ENCODE measurements at places on chromosomes 7 and 10.

DNA sequence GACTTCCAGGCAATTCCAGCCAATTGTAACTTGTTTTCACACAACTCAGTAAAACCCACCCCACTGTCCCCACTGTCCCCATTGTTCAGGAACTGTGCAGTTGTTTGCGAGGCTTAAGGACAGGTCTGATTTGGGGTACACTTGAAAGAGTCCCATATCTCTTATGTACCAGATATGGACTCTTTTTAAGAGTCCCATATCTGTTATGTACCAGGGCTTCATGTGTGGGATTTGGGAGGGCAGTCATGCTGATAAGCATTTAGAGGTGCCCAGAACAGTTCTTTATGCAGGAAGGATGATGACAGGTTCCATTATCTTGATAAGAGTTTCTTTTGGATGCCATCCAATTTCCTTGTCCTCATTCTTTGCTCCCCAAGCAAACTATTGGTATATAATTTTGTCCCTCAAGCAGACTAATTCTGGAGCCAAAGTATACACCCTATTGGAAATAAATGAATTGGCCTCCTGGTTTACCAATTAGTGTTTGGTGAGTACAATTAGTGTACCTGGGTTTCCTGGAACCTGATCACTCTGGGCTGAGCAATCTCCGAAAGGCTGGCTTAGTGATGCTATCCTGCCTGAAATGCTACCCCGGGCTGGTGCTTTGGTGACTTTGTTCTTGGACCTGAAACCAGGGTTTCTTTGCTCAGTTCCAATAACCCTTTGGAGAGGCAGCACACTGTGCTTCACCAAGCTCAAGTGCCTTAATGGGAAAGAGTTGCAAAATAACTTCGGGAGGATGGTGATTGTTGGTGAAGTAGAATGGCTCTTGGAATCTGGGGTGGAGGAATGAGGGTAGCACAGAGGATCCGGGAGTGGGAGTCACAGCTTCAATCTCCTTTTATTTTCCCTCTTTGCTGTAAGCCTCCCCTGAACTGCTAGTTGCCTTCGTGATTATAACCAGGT, 6.2 kb upstream of the DMBT1 start:
- no peak for DNase-seq

DNA sequence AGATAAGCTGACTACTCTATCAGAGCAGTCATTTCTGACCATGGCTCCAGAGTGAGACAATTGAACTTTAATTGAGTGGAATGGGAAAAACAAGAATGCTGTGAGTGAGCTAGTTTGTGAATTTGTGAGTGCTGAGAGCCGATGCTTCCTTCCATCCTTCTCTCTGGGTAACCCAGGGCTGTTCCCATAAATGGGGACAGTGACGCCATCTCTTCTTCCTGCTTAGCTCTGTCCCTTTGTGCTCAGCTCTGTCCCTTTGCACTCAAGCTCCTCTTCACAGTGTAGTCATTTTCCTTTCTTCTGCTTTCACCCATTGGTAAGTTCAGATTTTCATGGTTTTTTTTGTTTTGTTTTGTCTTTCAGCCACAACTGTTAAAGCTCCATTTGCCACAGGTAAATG, 24.4 kb downstream of the C10orf120 start:
- DNase-seq = no peak

DNA sequence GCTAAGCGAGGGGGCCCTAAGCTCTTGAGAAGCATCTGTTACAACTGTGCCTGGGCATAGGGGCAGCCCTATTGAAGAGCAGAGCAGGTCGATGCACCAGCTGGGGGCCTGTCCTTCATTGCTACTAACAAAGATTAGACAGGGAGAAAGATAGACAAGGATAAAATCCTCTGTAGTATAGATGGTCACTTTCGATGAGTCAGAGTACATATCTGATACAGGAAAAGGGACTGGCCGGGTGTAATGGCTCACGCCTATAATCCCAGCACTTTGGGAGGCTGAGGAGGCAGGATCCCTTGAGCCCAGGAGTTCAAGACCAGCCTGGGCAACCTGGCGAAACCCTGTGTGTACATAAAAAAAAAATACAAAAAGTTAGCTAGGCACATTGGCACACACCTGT, 13.6 kb downstream of the OPTN start:
- DNase-seq = no peak

- DNase-seq = no peak
These were observed 57.3 kb downstream of the GBF1 start for GRCh38 chr10:102302611-102303010.

DNA sequence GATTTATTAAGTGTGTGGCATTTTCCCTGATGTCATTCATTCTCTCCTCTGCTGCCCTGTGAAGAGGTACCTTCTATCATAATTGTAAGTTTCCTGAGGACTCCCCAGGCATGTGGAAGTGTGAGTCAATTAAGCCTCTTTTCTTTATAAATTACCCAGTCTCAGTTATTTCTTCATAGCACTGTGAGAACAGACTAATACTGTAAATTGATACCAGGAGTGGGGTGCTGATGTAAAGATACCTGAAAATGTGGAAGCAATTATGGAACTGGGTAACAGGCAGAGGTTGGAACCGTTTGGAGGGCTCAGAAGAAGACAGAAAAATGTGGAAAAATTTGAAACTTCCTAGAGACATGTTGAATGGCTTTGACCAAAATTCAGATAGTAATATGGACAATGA, 711.8 kb upstream of the GRM3 start:
- no peak for DNase-seq

DNA sequence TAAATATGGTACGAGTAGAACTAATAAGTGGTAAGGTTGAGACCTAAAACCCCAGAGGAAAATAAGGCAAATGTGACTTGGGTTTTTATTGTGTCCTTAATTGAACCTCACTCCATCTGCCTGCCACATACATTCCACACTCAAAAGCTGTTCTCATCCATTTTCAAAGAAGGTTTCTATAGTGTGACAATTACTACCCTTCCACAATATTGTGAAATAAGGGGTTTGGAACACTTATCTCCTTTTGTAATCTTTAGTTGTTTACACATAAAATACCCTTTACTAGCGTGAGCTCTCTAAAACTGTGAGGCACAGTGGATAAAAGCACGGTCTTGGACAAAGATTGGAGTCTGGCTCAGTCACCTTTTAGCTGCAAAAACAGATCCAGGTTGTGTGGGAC, 166.6 kb downstream of the THSD7A start:
- DNase-seq = no peak

GRCh38 chr7:19110776-19111175, 6.7 kb downstream of the TWIST1 start:
- no peak for DNase-seq

DNA sequence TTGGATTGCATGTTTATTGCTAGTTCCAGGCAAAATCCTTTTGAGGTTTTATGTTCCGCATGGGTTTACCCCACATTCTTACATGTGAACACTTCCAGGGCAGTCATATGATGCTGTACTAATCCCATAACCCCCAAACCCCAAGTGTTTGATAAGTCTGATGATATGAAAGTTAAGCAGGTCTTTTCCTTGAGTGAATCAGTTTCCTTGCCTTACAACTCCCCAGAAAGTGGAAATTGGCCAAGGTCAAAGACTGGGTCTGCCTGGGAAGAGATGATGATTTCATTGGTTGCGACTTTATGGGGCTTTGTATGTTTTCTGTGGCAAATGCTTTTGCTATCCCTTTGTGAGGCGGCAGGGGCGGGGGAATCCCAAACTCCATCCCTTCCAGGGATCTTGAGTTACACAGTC, 24.7 kb downstream of the AFAP1L2 start:
- DNase-seq = no peak

DNA sequence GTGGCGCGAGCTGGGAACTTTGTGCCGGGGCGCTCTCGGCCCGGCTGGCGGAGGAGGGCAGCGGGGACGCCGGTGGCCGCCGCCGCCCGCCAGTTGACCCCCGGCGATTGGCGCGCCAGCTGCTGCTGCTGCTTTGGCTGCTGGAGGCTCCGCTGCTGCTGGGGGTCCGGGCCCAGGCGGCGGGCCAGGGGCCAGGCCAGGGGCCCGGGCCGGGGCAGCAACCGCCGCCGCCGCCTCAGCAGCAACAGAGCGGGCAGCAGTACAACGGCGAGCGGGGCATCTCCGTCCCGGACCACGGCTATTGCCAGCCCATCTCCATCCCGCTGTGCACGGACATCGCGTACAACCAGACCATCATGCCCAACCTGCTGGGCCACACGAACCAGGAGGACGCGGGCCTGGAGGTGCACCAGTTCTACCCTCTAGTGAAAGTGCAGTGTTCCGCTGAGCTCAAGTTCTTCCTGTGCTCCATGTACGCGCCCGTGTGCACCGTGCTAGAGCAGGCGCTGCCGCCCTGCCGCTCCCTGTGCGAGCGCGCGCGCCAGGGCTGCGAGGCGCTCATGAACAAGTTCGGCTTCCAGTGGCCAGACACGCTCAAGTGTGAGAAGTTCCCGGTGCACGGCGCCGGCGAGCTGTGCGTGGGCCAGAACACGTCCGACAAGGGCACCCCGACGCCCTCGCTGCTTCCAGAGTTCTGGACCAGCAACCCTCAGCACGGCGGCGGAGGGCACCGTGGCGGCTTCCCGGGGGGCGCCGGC, 870 bp downstream of the FZD1 start:
- DNase-seq = no peak

DNA sequence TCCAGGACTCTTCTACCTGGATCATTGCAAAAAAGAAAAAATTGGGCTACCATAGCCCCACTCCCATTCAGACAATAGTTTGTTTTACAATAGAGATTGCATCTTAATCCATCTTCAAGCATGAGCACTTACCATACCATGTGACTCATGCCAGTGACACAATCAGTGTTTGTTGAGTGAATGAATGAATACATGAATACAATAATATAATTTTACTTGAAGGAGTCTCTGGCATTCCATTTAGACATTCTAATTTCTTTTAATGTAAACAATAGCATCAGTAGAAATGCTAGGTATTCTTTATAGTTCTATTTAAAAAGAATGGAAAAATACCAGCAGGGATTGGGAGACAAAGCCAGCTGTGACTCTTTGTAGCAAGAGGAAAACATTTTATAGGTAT, 141.6 kb upstream of the AKR1E2 start:
- DNase-seq = no peak

- DNase-seq = no peak
These were observed 450.3 kb downstream of the INHBA start for GRCh38 chr7:41252551-41252950.

DNA sequence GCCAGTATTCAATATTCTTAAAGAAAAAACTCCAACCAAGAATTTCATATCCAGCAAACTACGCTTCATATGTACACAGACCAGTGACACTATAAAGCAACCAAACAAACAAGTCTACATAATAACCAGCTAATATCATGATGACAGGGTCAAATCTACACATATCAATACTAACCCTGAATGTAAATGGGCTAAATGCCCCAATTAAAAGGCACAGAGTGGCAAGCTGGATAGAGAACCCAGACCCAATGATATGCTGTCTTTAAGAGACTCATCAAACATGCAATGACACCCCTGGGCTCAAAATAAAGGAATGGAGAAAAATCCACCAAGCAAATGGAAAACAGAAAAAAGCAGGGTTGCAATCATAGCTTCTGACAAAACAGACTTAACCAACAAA, 218.1 kb upstream of the NFE2L3 start:
- DNase-seq = no peak

GRCh38 chr7:107856806-107857540, 34.0 kb upstream of the DLD start:
- DNase-seq = no peak

DNA sequence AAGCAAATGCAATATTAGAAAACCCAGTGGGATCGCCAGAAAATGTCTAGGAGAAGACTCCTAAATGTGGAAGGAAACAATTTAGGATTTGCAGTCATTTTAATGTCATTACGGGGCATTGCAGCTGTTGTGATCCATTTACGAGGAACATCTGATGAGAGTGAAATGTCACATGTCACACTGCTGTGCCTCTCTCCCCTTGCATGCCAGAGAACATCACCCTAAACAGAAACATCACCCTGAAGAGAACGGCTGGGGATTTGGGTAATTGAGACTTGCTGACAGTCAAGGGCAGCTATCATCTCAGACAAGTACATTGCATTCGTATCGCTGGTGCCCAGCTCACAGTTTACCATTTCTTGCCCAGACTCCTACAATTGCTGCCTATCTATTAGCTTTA, 785.7 kb upstream of the POM121L12 start:
- DNase-seq = no peak

DNA sequence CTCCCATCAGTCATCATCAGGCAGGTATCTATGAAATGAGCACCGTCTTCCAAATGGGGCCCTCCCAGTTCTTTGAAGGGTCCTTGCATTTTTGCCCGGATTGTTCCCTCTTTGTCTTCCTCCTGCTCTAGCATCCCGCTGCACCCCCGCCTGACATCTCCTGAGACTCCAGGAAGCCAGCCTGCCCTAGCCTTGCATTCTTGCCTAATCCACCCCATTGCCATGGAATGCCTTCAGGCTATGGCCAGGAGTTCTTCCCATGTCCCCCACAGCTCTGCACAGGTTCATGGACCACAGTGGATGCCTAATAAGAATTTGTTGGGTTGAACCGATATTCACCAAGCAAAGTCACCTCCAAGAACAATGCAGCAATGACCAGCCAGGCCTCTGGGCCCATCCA, 62.1 kb downstream of the ZMIZ1 start:
- DNase-seq = no peak

GRCh38 chr7:49644396-49645166, 128.9 kb upstream of the VWC2 start:
- no peak for DNase-seq

GRCh38 chr10:61257956-61258496, 195.2 kb downstream of the TMEM26 start:
- DNase-seq = no peak

GRCh38 chr7:98970016-98970615, 91.8 kb downstream of the TRRAP start:
- DNase-seq = no peak

GRCh38 chr7:151420144-151420543, 10.3 kb upstream of the WDR86 start:
- DNase-seq = no peak

GRCh38 chr10:108424656-108425055, 1260.2 kb upstream of the SORCS1 start:
- DNase-seq = no peak

DNA sequence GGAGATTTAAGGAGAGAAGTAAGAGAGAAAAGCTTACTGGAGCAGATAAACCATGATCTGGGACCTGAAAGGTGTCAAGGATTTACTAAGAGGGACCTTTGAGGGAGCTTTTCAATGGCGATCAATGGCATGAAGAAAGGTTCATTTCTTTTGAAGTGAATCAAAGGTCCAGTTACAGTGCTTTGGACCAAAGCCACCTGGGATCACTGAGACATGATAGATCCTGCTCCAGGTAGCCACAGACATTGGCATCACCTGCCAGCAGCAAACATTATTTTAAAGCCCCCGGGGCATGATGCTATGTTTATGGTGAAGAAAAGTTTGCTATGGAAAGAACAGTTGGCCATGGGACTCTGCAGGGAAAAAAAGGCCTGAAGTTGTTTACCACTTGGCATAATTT, 109.4 kb downstream of the SLC25A13 start:
- no peak for DNase-seq

DNA sequence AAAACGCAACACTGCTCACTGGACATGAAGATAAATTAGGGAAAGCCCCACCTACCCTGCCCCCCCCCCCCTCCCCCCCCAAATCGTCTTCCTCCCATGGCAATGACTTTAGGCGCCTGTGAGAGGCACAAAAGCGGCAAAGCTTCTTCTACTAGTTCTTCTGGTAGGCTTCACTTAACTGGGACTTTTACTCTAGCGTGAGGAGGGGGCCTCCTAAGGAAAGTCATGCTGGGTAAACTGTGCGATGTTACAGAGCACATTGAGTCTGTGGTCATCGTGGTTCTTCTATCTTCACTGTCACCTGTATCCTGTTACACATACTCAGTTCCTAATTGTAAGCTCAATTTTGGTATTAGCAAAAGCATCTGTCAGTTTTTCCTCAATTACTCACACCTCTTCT, 25.1 kb downstream of the HSPB1 start:
- no peak for DNase-seq

GRCh38 chr10:79260811-79261740, 86.2 kb upstream of the PPIF start:
- no peak for DNase-seq

Data from activated CD8-positive, alpha-beta memory T cell treated with anti-CD3 and anti-CD28 coated beads, Interleukin-2, amount 50 U/mL, for 4 hours (primary cell).